ENCODE measurements at places on chromosomes 12 and 14.

DNA sequence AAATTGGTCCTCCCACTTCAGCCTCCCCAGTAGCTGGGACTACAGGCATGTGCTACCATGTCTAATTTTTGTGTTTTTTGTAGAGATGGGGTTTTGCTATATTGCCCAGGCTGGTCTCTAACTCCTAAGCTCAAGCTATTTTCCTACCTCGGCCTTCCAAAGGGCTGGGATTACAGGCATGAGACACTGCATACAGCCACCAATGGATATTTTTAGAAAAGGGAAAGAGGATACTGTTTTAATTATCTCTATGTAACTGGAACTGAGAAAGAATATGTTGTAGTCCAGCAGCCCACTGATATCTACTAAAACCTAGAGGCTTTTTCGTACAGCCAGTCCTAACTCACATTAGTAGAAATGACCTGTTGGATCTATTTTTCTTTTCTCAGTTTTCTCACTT is 6.2 kb downstream of the TMPRSS12 start:
- no peaks in the 10 kb centered on the region for H3K27me3 ChIP-seq
- H3K36me3 ChIP-seq = no peaks in the 10 kb centered on the region
- H3K4me3 ChIP-seq = no peak overlapping the region
- no peak for DNase-seq

DNA sequence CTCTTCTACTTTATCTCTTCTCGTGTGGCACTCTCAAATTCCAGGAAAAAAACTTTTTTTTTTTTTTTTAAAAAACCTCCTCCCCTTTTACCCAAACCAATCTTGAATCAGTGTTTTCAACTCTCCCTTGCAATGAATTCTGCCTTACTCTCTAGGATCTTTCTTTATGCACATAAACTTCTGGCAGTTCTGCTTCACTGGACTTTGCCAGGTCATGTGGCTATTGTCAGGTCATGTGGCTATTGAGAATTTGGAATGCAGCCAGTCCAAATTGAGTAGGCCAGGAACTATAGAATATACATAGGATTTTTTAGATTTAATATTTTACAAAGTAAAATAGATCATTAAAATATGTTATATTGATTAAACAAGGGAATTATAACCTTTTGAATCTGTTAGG is 218.2 kb downstream of the TMTC3 start:
- no peak overlapping the region for H3K27ac ChIP-seq
- H3K27me3 ChIP-seq = no peaks in the 10 kb centered on the region
- DNase-seq = no peak
- H3K4me3 ChIP-seq = no peak overlapping the region
- H3K36me3 ChIP-seq = no peaks in the 10 kb centered on the region

GRCh38 chr12:123233505-123234308 is 471 bp downstream of the MTRFR start:
- H3K4me3 ChIP-seq = peak overlapping the region; percentile 91
- peaks cover 21% of the 10 kb centered on the region for H3K4me1 ChIP-seq
- H3K27ac ChIP-seq = no peak overlapping the region
- no peaks in the 10 kb centered on the region for H3K27me3 ChIP-seq
- peak; percentile 11 for DNase-seq

GRCh38 chr12:6943389-6943721 is 261 bp upstream of the RNU7-1 start:
- H3K27me3 ChIP-seq = no peaks in the 10 kb centered on the region
- H3K4me3 ChIP-seq = peak overlapping the region; percentile 56
- peak overlapping the region; percentile 100 for H3K27ac ChIP-seq
- H3K36me3 ChIP-seq = no peaks in the 10 kb centered on the region
- peak; percentile 95 for DNase-seq

GRCh38 chr14:37590428-37591139 is 4.5 kb downstream of the FOXA1 start:
- peak overlapping the region; percentile 30 for H3K4me3 ChIP-seq
- no peaks in the 10 kb centered on the region for H3K36me3 ChIP-seq
- no peak overlapping the region for H3K27ac ChIP-seq
- H3K4me1 ChIP-seq = peaks cover 28% of the 10 kb centered on the region
- no peak for DNase-seq

DNA sequence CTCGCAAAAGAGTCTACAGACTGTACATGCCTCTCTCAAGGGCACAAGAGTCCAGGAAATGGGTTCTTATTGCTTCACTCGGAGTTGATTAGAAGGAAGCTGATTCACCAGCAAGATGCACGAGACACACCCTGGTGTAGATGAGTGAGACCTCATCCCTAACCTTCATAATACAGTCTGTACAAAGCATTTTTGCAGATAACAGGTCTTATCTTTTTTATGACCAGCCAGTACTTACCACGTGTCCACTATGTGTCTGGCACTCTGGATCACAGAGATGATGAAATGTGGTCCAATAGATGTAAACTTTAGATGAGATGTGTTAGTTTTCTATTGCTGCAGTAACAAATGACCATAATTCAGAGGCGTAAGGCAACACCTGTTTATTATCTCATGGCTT is 53.4 kb upstream of the PWP1 start:
- no peaks in the 10 kb centered on the region for H3K27me3 ChIP-seq
- H3K36me3 ChIP-seq = no peaks in the 10 kb centered on the region
- H3K27ac ChIP-seq = no peak overlapping the region
- peaks cover 3% of the 10 kb centered on the region for H3K4me1 ChIP-seq

- H3K4me3 ChIP-seq = peak overlapping the region; percentile 11
- DNase-seq = no peak
- peak overlapping the region; percentile 24 for H3K27ac ChIP-seq
- no peaks in the 10 kb centered on the region for H3K27me3 ChIP-seq
- no peaks in the 10 kb centered on the region for H3K36me3 ChIP-seq
Measured at GRCh38 chr12:94261786-94262185, 113.4 kb downstream of the PLXNC1 start.

- H3K27ac ChIP-seq = no peak overlapping the region
Measured at GRCh38 chr12:58818546-58818945, 101.8 kb downstream of the LRIG3 start.

DNA sequence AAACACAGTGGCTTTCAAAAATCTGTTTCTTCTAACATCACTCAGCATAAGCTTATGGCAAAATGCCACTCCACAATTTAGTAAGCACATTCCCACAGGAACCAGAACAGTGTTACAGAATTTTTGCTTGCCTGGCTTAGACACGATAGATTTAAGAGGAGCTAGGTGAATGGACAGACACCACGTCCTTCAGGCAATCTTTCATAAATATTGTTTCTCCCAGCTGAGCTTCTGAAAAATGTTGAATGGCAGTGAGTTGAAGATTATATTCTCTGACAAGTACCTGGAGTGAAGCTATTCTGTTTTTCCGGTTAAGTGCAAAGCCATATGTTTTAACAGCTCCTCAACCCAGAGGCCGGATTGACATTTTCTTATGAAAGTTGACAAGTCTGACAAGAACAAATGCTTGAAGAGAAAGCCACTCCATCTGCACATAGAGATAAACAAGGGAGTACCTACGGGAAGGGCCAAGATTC is 102.0 kb downstream of the FSCB start:
- no peaks in the 10 kb centered on the region for H3K36me3 ChIP-seq
- H3K4me1 ChIP-seq = no peaks in the 10 kb centered on the region
- DNase-seq = no peak
- no peak overlapping the region for H3K4me3 ChIP-seq
- no peaks in the 10 kb centered on the region for H3K27me3 ChIP-seq

GRCh38 chr12:116885491-116885890 is 4.2 kb upstream of the HRK start:
- DNase-seq = no peak
- peaks cover 14% of the 10 kb centered on the region for H3K4me1 ChIP-seq
- peaks cover 59% of the 10 kb centered on the region for H3K27me3 ChIP-seq
- H3K4me3 ChIP-seq = no peak overlapping the region
- H3K27ac ChIP-seq = no peak overlapping the region

- peak overlapping the region; percentile 6 for H3K4me3 ChIP-seq
- no peak overlapping the region for H3K27ac ChIP-seq
- DNase-seq = peak; percentile 62
- H3K4me1 ChIP-seq = peaks cover 29% of the 10 kb centered on the region
Measured at GRCh38 chr14:56659964-56660551, 80.5 kb downstream of the TMEM260 start.

GRCh38 chr12:80154261-80154660 is 54.9 kb downstream of the OTOGL start:
- no peak overlapping the region for H3K27ac ChIP-seq
- H3K4me1 ChIP-seq = no peaks in the 10 kb centered on the region
- H3K36me3 ChIP-seq = no peaks in the 10 kb centered on the region

DNA sequence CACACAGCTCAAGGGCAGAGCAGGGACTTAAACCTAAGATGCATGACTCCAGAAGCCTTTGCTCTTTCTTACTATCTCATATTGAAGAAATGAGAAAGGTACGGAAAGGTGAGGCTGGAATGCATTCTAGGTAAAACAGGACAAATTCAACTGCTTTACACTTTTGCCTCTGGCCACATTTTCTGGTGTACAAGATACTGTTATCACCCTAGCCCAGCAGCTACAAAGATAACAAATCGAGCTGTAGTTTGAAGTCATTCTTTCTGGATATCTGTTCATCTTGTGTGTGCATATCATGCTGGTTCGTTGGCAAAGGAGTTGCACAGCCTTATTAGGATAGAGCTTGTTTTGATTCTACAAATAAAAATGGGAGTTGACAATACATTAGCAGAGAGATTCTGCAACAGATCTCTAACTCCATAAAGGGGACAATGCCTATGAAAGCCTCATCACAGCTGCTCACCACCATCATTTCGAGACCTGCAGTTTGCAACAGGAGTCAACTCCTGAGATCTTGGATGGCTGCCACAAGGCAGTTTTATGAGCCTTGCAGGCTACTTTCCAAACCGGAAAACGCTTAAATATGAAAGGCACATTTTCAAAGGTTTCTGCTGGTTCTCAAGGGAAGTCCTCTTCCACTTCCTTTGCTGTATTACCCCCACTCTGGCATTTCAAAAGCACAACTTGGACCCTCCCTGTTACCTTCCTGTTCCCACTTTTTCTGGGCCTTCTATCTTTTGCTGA is 64.9 kb downstream of the STXBP6 start:
- no peaks in the 10 kb centered on the region for H3K27me3 ChIP-seq
- no peaks in the 10 kb centered on the region for H3K36me3 ChIP-seq
- no peak overlapping the region for H3K4me3 ChIP-seq

- DNase-seq = no peak
- H3K4me1 ChIP-seq = peaks cover 12% of the 10 kb centered on the region
- H3K36me3 ChIP-seq = no peaks in the 10 kb centered on the region
- no peaks in the 10 kb centered on the region for H3K27me3 ChIP-seq
- no peak overlapping the region for H3K4me3 ChIP-seq
- no peak overlapping the region for H3K27ac ChIP-seq
Measured at GRCh38 chr12:104150416-104150815, 12.4 kb upstream of the NFYB start.

DNA sequence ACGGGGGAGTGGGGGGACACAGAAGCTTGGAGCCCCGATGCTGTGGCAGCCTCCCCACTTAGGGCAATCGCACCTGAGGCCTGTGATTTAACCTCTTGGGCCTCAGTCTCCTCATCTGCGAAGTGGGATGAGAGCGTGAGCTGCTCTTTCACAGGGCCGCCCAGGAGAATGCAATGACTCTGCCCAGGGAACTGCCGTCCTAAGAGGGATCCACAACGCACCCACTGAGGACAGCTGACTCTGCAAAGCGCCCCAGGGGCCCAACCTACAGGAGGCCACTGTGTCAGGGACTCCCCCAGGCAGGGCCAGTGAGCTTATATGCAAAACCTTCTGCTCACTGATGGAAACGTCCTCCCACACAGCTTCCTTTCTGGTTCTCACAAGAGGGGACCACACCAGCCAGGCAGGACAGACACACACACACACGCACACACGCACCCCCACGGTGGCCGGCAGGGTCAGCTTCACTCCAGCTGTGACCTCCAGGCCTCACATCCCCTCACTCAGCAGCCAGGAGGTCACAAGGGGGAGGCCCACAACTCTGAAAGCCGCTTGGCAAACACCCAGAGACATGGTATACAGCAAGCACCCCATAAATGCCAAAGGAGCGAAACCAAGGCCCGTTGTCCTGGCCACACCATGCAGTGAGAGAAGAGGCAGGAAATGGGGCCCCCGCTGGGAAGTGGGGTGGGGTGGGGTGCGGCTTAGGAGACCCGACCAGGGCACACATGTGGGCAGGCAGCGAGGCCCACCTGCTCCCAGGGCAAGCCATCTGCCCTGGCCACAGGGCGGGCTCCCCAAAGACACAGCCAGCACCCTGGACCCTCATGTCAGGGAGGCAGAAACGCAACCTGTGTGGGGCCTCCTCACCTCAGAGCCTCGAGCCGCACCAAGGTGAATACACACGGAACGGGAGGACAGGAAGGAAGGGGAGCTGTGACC is 73.3 kb downstream of the NCOR2 start:
- H3K27me3 ChIP-seq = no peaks in the 10 kb centered on the region
- no peak overlapping the region for H3K27ac ChIP-seq
- no peak for DNase-seq
- H3K4me1 ChIP-seq = peaks cover 2% of the 10 kb centered on the region
- no peak overlapping the region for H3K4me3 ChIP-seq

All from neural progenitor cell (in vitro differentiated cells).